ENCODE measurements at places on chromosomes 6 and 20.

GRCh38 chr6:17877196-17877894 is 110.1 kb downstream of the KIF13A start:
- no peak for DNase-seq

GRCh38 chr20:35902545-35902941 is 51.8 kb downstream of the SCAND1 start:
- no peak for DNase-seq

DNA sequence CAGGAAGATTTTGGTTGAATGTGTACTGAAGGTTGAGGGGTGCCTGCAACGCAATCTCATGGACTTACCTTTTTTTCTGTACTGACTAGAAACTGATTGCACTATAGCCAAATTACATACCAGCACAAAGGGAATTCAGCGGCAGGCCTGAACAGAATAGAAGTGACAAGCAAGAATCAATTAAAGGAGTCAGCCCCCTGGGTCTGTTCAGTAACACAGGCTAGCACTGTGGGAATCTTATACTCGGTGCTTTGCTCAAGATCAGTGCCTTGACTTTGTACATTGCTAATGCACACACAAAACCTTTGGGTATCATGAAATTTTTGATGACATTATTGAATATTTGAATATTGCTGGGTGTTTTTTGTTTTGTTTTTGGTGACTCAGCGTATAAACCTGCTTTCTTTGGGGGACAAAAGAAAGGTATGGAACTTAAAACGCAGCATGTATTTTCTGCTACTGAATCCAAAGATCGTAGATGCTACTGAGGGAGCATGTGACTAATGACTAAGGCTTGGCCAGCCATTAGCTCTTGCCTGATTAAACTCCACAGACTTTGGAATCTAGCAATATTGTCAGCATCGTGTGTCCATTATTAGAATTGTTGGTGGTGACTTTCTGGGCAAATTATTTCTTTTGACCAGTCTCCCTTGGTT is 236.6 kb downstream of the ARID1B start:
- no peak for DNase-seq

GRCh38 chr6:11008821-11009220 is 35.3 kb downstream of the ELOVL2 start:
- no peak for DNase-seq

DNA sequence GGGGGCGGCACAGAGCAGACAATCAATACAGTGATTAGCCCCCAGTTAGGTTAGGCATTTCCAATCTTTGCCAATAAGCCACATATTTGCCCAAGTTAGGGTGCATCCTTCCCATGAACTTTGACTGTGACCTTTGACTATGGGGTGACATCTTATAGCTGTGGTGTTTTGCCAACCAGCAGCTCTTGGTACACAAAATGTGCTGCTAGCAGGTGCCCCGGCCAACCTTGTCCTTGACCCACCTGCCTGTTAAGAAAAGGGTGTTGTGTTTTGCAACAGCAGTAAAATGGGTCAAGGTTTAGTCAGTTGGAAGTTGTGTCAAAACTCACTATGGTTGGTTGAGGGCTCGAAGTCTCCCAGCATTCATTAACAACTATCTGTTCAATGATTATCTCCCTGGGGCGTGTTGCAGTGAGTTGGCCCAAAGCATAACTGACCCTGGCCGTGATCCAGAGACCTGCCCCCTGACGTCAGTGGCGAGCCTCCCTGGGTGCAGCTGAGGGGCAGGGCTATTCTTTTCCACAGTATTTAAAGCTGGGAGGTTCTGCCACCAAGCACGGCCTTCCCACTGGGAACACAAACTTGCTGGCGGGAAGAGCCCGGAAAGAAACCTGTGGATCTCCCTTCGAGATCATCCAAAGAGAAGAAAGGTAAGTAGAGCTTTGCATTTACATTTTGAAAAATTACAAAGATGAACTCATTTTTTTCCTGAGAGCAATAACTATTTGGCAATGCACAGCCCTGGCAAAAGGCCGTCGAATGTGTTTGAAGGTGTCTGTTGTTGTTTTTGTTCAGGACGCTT is at the start of gene PCK1:
Gene PCK1, plus strand, starts transcription at position 557 of the 802 bp plus-strand sequence. CDS start 302 bp downstream, outside the sequence.
- peak; percentile 68 for DNase-seq

DNA sequence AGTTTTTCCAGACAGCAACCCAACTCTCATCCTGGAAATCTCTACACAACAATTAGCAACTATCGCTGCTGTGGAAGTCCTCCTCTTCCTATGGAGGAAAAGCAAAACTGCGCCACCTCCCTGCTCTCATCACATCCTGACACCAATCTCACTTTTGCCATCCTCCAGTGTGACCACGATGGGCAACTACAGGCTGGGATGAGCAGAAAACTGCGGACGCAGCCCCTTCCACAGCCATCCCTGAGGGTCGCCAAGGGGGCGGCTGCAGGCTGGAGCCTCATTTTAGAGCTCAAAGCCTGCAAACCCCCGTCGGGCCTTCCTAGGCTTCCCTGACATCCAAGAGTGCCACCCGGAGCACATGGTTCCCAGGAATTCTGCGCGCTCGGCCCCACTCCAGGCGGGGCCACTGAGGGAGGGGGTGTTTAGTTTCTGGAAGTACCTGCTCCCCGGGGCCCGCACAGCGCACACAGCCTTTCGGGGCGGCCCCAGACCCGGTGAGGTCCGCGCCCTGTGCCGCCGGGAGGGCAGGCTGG is 1.2 kb downstream of the TCFL5 start:
- no peak for DNase-seq

GRCh38 chr20:33664762-33665144 is 2.0 kb upstream of the ACTL10 start:
- no peak for DNase-seq

DNA sequence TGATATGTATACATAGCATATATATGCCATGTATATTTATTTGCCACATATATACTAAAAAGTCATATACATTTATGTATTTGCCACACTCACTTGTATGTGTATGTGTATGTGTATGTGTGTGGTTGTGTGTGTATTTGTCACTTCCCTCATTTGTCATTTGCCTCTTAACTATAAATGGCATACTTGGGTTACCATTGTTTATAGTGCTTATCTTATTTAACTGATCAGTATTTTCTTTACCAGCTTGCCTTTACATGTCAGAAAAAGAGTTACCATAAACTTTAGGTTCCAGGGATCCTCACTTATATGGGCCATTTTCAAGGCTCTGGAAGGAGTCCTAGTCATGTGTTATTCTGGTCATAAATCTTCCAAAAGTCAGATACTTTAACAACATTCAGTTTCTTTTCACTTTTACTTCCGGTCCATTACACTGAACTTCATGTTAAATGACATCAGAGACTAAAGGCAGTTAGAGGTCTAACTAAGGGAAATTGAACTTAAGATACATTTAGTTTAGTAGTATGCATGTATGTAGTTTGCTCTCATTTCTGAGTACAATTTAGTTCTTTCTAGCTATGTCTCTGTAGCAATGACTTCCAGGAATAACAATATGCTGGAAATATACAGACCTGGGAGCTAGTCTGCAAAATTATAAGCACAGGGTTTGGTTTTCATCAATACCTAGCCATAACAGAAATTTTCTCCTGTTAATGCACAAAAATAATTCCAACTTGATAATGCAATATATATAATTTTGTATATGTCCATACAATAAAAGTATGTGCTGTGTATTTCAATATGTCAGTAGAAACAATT is 33.7 kb upstream of the HIVEP1 start:
- no peak for DNase-seq

- no peak for DNase-seq
Measured at GRCh38 chr20:33192912-33193501, 24.1 kb upstream of the BPIFA3 start.

- DNase-seq: no peak
Measured at GRCh38 chr6:19873031-19873430, 35.9 kb downstream of the ID4 start.

- no peak for DNase-seq
Measured at GRCh38 chr6:394641-395289, 3.2 kb downstream of the IRF4 start.

GRCh38 chr6:75044846-75045245 is 161.0 kb downstream of the COL12A1 start:
- no peak for DNase-seq

DNA sequence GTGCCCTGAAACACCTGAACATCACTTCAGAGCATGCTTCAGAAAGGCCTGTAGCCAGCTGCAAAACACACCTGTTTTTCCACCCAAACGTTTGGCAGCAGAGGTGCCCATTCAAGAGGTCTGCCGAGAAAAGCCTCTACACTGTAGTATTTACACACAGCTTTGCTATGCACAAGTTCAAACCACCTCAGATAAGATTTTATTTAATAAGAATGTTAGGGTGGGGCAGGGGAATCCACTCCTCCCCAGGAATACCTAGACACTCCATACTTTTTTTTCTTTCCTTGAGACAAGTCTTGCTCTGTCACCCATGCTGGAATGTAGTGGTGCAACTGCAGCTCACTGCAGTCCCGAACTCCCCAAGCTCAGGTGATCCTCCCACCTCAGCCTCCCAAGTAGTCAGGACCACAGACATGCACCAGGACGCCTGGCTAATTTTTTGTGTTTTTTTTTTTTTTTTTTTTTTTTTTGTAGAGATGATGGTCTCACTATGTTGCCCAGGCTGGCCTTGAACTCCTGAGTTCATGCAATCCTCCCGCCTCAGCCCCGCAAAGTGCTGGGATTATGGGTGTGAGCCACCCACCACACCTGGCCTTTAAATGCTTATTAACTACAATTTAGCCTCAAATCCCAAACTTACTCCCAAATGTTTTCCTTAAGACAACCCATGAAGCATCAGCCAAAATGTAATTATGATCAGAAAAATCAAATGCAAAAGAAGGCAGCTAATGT is 9.7 kb downstream of the MRPL14 start:
- DNase-seq: no peak

DNA sequence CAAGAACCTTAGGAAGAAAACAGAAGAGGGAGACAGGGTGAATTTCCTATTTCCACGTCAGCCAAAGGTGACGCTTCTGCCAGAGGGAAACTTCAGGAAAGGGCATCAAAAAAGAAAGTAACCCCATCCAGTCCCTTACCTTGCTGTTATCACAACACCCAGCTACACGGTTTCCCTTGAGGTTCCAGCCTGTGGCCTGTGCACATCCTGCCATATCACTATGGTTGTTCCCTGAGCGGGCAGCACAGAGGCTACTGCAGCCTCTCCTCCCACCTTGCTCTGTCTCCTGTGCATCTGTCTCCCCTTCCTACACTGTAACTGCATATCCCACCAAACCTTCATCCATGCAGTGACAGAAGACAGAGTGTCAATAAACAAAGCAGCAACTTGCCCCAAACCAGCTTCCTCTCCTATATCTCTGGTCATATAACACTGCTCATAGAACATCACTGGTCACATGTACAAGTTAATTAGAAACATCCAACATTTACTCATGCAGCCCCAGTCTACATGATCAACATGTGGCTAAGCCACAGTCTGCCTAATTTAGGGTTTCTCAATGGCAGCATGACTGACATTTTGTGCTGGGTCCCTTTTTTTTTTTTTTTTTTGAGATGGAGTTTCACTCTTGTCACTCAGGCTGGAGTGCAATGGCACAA is 54.7 kb downstream of the GFOD1 start:
- DNase-seq: no peak
